Renal cortex interstitium (tissue), 15 donors: ENCODE measurements at places on chromosomes 4 and X. TPM values are rescaled to one million over a fixed set of nuclear protein-coding genes. Genes with fewer than 3 reads are reported as not detected.

HERC5 gene
- polyA plus RNA-seq, result 4.8 TPM

- no peak for DNase-seq
Observed at GRCh38 chr4:82721819-82722423, 76.7 kb downstream of the SCD5 start.

GRCh38 chr4:150683775-150684350 is 101.9 kb downstream of the MAB21L2 start:
- no peak for DNase-seq

P2RY10 gene
- polyA plus RNA-seq, result 0.18 TPM

DNA sequence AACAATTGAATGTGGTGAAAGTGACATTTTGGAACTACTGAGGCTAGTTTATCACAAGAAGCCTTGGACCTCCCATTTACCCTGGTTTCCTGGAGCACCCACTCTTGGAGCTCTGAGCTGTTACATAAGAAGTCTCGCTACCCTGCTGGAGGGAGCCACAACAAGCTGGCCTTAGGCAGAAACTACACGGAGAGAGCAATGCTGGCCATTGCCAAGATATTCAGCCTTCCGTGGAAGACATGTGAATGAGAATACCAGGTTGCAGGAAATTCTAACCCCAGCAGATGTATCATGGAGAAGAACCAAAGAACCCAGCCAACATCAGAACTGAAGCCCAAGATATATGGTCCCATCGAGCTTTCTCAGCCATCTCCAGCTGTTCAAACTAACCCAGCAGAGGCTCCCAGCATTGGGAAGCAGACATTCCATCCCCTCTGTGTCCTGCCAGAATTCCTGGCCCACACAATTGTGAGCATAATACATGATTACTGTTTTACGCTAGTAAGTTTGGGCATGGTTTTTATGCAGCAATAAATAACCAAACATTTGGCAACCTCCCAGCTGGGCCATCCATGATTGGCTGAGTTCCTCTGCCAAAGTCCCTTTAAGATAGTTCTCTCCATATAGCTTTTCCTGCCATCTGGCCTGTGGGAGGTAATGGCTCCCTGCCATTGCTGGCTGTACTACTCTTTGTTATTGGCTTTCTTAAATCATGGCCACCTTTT is 17.9 kb upstream of the PDE5A start:
- DNase-seq, result no peak

CT83 gene
- not detected for polyA plus RNA-seq

GRCh38 chrX:7216981-7217587 is 69.1 kb upstream of the PUDP start:
- DNase-seq, result no peak

GRCh38 chrX:43953218-43953617 is 20.0 kb downstream of the NDP start:
- no peak for DNase-seq

INTU gene
- 26.4 TPM for polyA plus RNA-seq

DNA sequence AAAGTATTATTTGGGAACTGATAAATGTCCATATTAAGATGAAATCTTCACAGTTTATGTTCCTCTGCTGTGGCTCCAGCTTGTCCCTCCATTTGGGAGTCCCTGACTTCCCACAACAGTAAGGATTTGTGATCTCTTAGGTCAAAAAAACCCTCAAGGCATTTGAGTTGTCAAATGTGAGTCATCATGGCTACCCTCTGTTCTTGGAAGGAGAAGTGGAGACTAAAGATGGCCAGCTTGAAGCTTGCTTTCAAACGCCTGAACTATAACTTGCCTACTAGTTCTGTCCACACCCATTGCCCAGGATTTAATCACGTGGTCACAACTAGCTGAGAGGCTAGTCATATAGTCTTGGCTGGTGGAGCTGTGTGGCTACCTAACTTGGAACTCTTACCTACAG is 107.8 kb downstream of the CCNG2 start:
- DNase-seq, result no peak

- DNase-seq, result no peak
Observed at GRCh38 chr4:151158979-151159378, 59.6 kb downstream of the RPS3A start.

GRCh38 chrX:50798783-50799182 is 15.2 kb downstream of the SHROOM4 start:
- DNase-seq, result no peak

CTAG1A gene
- not detected for polyA plus RNA-seq

- DNase-seq, result no peak
Observed at GRCh38 chrX:53421772-53422085, 725 bp downstream of the SMC1A start.

DNA sequence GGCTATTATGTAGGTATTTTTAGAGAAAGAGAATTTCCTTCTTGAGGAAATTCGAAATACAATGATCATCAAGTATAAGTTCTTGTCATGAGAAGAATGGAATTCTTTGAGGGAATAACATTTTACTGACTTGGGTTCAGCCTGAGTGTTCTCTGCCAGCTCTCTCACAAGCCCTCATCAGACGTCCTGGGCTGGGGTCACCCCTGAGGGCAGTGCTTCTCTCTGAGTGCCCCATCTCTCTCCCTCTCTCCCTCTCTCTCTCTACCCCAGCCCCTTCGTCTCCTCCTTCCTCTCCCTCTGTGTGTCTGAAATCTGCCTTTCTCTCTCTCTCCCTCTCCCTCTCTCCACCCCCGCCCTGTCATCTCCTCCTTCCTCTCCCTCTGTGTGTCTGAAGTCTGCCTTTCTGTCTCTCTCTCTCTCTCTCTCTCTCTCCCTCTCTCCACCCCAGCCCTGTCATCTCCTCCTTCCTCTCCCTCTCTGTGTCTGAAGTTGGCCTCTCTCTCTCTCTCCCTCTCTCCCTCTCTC is 241.7 kb upstream of the PSAPL1 start:
- DNase-seq, result no peak

- DNase-seq, result no peak
Observed at GRCh38 chr4:98480535-98480934, 177.9 kb downstream of the TSPAN5 start.

NKX6-1 gene
- polyA plus RNA-seq, result not detected

DNA sequence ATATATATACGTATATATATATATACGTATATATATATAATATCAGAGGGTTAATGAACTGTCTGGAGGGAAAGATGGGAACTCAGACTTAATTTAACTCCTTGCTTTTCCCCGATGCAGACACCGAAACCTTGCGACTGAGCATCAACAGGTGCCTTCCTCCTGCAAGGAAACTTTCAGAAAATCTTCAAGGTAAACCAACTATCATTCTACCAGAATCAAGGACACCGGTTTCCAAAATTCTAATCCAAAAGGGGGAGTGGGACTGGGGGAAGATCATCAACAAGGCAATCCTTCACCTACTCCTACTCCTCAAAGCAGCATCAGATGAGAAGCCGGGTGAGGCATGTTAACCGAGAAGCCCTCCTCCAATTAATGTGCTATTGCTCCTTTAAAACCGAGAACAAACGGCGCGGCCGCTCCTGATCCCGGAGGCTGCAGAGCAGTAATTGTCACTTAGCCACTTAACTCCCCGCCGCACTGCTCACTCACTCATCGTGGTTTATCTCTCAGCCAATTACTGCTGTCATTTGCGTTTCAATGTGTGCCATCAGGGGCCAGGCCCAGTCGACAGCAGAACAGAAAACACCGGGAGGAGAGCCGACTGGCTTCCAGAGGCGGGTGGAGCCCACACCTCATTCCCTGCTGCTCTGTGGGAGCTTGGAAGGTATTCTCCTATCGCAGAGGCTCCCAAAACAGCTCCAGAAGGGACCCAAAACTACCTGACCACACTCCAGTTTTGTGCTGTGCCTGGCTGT is 61.7 kb downstream of the MAML3 start:
- DNase-seq, result no peak

UGT2B17 gene
- not detected for polyA plus RNA-seq

DNA sequence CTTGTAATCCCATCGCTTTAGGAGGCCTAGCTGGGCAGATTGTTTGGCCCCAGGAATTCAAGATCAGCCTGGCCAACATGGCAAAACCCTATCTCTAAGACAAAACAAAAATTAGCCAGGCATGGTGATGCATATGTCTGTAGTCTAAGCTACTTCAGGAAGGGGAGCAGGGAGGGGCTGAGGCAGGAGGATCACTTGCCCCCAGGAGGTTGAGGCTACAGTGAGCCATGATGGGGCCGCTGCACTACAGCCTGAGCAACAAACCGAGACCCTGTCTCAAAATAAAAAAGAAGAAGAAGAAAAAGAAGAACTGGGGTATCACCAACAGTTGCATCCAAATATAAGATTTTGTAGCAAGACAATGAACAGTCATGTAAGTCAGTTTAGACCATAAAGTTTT is 47.3 kb upstream of the NFKB1 start:
- DNase-seq, result no peak

- no peak for DNase-seq
Observed at GRCh38 chrX:37984880-37985279, 21.5 kb upstream of the SYTL5 start.

- no peak for DNase-seq
Observed at GRCh38 chr4:89352541-89352940, 44.9 kb upstream of the GPRIN3 start.

DNA sequence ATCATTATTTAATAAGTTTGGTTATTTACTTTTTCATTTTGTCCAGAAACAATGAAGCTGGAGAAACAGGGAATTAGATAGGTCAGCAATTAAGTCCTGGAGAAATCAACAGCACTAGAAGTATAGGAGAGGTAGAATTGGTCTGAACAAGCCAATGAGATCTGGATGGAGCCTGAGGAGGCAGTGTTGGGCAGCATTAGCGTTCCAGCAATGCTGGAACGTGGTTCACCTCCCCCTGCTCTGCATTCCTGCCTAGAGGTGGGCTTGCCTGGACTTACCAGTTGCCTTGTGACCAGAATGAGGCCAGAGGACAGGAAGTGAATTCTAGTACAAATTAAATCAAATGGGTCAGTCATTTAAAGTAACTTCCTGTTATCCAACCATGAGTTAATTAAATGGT is 4.6 kb downstream of the RASSF6 start:
- DNase-seq, result no peak

GRCh38 chr4:107615809-107616208 is 104.2 kb downstream of the PAPSS1 start:
- no peak for DNase-seq

CT45A1 gene
- polyA plus RNA-seq, result not detected

CSAG3 gene
- polyA plus RNA-seq, result not detected

MECP2 gene
- polyA plus RNA-seq, result 27.1 TPM

GPR34 gene
- polyA plus RNA-seq, result 6.1 TPM

DNA sequence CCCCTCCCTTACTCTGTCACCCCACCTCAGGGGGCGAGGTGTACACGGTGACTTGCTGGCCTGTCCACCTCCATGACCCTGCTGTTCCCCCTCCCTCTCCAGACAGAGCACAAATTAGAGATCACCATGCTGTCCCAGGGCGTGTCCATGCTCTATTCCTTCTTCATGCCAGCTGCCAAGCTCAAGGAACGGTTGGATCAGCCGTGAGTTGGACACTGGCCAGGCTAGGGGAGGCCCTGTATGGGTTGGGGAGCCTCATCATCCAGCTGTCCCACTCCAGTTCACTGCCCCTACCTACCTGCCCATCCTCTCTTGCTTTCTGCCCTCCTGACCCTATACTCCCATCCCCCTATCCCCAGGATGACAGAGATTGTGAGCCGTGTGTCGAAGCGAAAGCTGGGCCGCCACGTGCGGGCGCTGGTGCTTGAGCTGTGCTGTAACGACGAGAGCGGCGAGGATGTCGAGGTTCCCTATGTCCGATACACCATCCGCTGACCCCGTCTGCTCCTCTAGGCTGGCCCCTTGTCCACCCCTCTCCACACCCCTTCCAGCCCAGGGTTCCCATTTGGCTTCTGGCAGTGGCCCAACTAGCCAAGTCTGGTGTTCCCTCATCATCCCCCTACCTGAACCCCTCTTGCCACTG is 3.9 kb upstream of the CDK16 start:
- no peak for DNase-seq

- no peak for DNase-seq
Observed at GRCh38 chrX:48794911-48795515, 6.9 kb upstream of the HDAC6 start.

GRCh38 chr4:43765514-43765913 is 683.1 kb downstream of the KCTD8 start:
- no peak for DNase-seq

FRMPD4 gene
- polyA plus RNA-seq, result 0.12 TPM

- no peak for DNase-seq
Observed at GRCh38 chr4:94968493-94968892, 210.7 kb downstream of the BMPR1B start.

XAGE1A gene
- not detected for polyA plus RNA-seq

- DNase-seq, result no peak
Observed at GRCh38 chr4:189809241-189809735, 131.4 kb upstream of the FRG1 start.

HSFX3 gene
- polyA plus RNA-seq, result 0.16 TPM

- DNase-seq, result no peak
Observed at GRCh38 chrX:136115126-136115903, 32.0 kb upstream of the FHL1 start.

DNA sequence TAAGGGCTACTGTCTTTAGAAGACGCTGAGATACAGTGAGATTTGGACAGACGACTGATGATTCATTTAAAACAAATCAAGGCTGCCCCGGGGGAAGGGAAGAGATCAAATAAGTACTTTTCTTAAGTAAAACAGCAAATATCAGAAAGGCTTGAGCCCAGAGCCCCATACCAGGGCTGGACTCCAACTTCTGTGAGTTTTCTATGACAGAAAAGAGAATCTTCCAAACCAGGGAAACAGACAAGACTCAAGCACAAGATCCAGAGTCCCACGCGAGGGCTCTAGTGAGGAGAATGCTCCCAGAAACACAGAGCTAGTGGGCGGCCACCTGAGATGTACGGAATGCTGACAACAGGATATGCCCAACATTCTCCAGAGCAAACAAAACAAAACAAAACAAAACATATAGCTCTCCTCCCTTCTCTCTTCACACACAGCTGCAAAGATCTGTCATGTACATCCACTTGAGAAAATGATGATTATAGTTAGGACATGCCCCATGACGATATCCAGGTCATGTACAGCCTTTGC is 13.1 kb downstream of the ACSL1 start:
- DNase-seq, result no peak

HTR2C gene
- polyA plus RNA-seq, result 0.81 TPM

GRCh38 chrX:17559728-17560379 is 177.4 kb upstream of the SCML1 start:
- no peak for DNase-seq

- DNase-seq, result peak; percentile 92
Observed at GRCh38 chr4:183504064-183504929, 561 bp upstream of the ING2 start.

MGAT4D gene
- polyA plus RNA-seq, result not detected

DNA sequence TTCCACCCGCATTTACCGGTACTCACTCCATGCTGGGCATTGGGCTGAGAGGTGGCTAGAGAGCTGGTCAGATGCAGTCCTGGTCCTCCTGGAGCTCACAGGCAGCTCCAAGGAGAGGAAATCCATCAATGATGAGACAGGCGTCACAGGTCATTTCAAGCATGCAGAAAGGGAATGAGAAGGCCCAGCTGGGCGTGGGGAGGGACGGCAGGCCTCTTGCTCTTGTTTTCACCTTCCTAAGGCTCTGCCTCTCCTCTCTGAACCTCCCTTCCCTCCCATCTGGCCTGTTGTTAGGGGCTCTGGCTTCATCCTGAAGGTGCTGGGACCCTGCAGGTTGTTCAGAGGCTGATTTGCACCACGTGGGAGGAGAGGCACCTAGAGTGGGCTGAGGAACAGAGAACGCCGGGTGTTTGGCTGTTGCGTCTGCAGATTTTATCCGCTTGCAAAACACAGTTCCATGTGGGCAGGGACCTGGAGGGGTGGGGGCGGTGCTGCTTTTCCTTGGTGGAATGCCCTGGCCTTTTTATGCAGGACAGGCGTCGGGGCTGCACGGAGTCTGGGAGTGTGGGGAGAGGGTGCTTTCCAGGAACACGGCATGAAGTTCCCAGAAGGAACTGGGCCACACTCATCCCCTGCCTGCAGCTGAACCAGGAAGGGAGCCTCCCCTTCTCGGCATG is 81.5 kb upstream of the PSAPL1 start:
- DNase-seq, result peak; percentile 59
